ENCODE measurements at places on chromosomes 11 and 22.

DNA sequence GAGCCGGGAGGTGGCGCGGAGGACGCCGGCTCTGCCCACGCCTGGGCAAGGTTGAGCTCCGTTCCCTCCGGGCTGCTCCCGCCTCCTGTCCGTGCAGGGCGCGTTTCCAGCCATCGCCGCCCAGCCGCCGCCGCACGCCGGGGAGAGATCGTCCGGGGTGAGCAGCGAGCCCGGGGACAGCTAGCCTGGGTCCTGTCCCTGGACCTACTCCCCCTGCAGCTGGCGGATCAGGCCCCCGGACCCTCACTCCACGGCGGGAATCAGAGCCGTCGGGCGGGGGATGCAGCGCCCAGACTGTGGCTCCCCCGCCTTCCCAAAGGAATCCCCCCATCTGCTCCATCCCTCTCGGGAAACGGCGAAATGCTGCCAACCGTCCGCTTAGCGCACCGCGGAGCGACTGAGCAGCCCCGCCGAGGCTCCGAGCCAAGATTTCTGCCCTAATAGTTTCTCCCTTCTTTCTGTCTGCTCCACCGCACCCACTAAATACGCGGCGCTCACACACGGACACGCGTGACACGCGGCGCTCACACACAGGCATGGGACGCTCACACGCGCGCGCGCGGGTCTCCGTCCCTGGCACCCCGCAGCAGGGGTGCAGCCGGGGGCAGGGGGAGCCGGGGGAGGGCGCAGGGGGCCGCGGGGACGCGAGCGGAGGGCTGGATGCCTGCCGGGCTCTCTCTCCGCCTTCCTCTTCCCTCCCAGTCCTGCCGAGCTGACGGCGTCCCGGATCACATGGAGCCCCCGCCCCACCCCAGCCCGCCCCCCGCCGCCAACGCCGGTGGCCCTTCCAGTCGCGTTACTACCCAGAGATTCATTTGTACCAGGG lies at the start of gene KCNJ5:
Gene KCNJ5 (plus strand): TSS at position 814 of the 826 bp plus-strand sequence. CDS start 19,918 bp downstream, outside the sequence.
- no peak for DNase-seq

GRCh38 chr11:69912161-69912910 lies 93.1 kb upstream of the FGF3 start:
- DNase-seq = no peak

DNA sequence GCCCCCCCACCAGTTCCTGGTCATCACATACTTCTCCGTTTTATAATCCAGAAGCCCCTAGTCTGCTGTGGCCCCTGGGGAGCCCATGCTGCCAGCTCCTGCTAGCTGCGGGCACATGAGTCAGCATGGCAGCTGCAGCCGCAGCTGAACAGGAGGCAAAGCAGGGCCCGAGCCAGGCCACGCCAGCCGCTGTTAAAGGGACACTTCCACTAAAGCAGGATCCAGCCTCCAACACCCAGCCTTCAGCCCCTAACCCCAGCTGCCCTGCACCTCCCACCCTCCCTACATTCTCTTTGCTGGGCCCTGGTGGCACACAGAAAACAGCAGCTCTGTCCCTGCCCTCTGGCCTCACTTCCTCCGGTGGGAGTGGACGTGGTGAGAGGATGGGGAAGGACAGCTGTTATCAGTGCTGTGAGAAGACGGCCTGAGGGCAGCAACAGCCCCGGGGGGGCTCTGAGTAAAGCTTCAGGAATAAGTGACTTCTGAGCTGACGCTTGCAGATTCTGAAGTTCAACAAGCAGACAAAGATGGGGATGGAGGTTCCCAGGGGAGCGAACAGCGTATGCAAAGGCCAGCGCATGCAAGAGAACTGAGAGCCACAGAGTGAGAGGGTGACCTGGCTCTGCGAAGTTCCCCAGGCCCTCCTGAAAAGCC lies 688 bp upstream of the LRRC74B start:
- peak; percentile 18 for DNase-seq

GRCh38 chr22:48757581-48757980 lies 1070.1 kb downstream of the BRD1 start:
- no peak for DNase-seq

GRCh38 chr11:95702526-95702925 lies 87.1 kb downstream of the FAM76B start:
- no peak for DNase-seq

- DNase-seq = no peak
These were observed 133.7 kb upstream of the FIBIN start for GRCh38 chr11:26860091-26860780.

- DNase-seq = no peak
These were observed 157.1 kb downstream of the CADM1 start for GRCh38 chr11:115347106-115347505.

GRCh38 chr11:126892756-126893155 lies 107.8 kb downstream of the KIRREL3 start:
- DNase-seq = no peak

- DNase-seq = no peak
These were observed 39.3 kb upstream of the COMT start for GRCh38 chr22:19902245-19902715.

GRCh38 chr11:20031155-20032001 lies 128.9 kb downstream of the DBX1 start:
- DNase-seq = no peak

- no peak for DNase-seq
These were observed 51.6 kb downstream of the CERK start for GRCh38 chr22:46686221-46687047.

Measured in GDM1 (cell line).